ENCODE measurements at places on chromosomes 11 and 22. TPM values are rescaled to one million over a fixed set of nuclear protein-coding genes. Genes with fewer than 3 reads are reported as not detected.

DNA sequence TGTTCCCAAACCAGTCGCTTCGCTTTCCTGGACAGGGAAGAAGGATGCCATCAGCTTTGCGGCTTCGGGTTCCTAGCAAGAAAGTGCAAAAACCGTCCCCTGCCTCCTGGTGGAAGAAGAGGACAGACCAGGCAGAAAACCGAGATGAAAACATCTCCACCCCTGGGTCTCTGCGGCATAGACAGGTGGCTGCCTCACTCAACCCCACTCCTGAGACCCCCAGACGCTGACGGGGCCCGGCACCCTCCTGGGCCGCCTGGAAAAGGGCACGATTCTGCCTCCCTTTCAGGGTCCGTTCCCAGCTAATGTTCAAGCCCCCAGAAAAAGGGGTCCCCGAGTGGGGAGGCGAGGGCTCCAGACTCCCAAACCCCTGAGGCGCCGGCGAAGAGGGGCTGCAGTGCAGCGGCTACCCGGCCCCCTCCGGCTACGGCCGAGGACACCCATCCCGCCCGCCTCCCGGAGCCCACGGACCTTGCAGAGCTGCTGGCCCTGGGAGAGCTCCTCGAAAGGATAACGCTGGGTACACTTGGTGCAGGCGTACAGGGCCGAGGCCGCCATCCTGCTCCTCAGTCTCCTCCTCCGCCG is 569 bp downstream of the FAM76B start:
- peaks cover 41% of the 10 kb centered on the region for H3K36me3 ChIP-seq
- peak; percentile 82 for DNase-seq
- no peaks in the 10 kb centered on the region for H3K27me3 ChIP-seq
- H3K4me1 ChIP-seq, result no peaks in the 10 kb centered on the region
- peak overlapping the region; percentile 97 for H3K4me3 ChIP-seq

DNA sequence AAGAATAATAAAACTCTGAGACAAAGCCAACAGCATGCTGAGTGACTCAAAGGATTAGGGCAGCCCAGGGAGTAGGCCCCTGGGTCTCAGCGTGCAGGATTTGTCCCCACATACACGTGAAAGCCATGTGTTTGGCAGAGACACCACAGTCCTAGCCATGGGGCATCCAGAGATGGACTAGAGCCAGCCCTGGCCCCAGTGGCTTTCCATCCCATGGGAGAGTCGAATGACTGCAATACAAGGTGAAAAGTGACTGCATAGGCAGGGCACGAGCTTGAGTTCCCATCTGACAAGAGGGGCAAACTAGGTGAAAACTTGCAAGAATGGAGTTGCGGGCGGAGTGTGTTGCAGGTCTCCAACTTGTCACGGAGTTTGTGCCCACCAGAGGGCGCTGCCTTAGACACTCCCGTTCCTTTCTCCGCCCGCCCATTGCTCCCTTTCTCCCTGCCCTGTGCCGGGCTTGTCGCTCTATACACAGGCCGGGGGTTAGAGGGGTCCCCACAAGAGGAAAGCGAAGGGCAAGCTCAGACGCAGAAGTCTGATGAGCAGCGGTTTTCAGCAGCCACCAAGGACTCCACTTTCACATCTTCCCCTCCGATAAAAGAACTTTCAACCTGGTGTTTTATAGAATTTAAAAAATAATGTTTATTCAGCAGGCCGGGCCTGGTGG is 24.2 kb downstream of the TSKU start:
- H3K27me3 ChIP-seq, result no peaks in the 10 kb centered on the region
- no peak overlapping the region for H3K4me3 ChIP-seq
- H3K36me3 ChIP-seq, result no peaks in the 10 kb centered on the region

- no peaks in the 10 kb centered on the region for H3K36me3 ChIP-seq
- H3K27ac ChIP-seq, result no peak overlapping the region
- DNase-seq, result no peak
- H3K4me3 ChIP-seq, result no peak overlapping the region
Observed at GRCh38 chr11:108431997-108432396, 35.3 kb downstream of the C11orf65 start.

DNA sequence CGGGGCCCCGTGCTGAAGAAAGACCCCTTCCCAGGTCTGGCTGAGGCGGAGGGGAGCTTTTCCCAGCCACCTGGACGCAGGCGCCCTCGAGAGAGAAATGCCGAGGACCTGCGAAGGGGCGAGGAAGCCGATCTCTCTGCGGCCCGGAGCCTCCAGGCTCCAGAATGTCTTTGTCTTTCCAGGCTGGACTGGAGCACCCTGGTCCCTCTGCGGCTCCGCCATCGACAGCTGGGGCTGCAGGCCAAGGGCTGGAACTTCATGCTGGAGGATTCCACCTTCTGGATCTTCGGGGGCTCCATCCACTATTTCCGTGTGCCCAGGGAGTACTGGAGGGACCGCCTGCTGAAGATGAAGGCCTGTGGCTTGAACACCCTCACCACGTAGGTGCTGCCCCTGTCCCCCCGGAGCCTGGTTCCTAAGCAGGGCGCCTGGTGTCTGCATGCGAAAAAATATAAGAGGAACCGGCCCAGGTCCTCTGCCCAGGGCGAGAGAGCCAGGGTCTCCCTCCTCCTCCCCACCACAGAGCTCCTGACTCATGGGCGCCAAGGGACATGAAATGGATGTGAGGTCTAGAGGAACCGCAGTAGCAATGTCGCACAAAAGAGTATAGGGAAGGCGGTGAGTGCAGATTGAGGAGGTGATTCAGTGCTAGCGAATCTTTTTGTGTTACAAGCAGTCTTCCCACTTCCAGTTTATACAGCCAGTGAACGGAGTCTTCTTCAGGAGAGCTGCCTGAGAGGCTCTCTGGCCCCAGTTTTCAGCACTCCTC is 11.0 kb downstream of the GLB1L2 start:
- no peak overlapping the region for H3K4me3 ChIP-seq
- H3K27ac ChIP-seq, result no peak overlapping the region
- no peaks in the 10 kb centered on the region for H3K27me3 ChIP-seq
- no peak for DNase-seq
- no peaks in the 10 kb centered on the region for H3K36me3 ChIP-seq
- H3K4me1 ChIP-seq, result no peaks in the 10 kb centered on the region

- no peak for DNase-seq
- H3K27ac ChIP-seq, result no peak overlapping the region
- H3K4me3 ChIP-seq, result no peak overlapping the region
- peaks cover 22% of the 10 kb centered on the region for H3K27me3 ChIP-seq
- no peaks in the 10 kb centered on the region for H3K4me1 ChIP-seq
Observed at GRCh38 chr22:50676661-50677492, 4.3 kb downstream of the SHANK3 start.

DNA sequence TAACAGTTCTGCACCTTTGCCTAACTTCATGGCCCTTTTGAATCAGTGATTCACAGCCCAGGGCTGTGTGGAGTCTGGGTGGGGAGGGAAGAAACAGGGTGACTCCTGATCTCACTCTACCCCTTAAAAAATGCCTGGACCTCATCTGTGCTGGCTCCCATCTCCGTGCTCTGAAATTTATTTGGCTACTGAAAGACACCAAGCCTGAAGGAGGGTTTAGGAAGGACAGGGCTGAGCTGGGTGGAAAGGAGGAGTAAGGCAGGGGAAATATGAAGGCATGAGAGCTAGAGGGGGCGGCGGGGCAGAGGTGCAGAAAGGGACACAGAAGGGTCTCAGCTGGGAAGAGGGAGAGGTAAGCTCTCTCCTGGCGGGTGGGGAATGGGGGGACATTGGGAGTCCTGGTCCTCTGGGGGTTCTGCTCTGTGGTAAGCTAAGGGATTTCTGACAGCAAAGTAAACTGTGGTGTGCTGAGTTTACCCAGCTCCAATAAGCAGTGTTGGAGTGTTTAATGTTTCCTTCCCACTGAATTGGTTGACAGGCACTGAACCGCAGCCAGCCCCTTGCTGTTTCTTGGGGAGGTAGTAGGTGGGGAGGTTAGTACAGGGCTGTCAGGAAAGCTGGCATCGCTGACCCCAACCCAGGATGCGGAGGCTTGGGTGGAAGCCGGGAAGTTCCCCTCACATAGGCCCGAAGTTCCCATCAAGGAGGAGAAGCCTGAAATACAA is 71.1 kb downstream of the RPUSD4 start:
- no peaks in the 10 kb centered on the region for H3K36me3 ChIP-seq
- no peak for DNase-seq
- H3K4me3 ChIP-seq, result no peak overlapping the region
- no peaks in the 10 kb centered on the region for H3K4me1 ChIP-seq
- H3K27ac ChIP-seq, result no peak overlapping the region

DNA sequence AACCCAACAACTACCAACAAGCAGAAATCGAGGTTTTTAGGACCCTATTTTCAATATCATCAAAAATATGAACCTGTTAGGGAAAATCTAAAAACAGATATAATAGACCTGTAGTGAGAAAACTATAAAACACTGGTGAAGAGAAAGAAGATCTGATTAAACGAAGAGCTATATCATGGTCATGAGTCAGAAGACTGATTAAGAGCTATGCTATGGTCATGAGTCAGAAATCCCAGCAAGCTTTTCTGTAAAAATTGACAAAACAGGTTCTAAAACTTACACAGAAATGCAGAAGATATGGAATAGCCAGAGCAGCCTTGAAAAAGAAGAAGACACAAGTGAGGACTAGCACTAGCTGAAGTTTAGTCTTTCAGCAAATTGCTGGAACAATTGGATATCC is 345.0 kb downstream of the TBC1D22A start:
- H3K27me3 ChIP-seq, result no peaks in the 10 kb centered on the region
- H3K4me1 ChIP-seq, result peaks cover 5% of the 10 kb centered on the region
- no peak for DNase-seq
- H3K27ac ChIP-seq, result no peak overlapping the region
- H3K4me3 ChIP-seq, result no peak overlapping the region

GRCh38 chr22:39745789-39746188 is 147.8 kb downstream of the ENTHD1 start:
- no peaks in the 10 kb centered on the region for H3K36me3 ChIP-seq
- peaks cover 4% of the 10 kb centered on the region for H3K27me3 ChIP-seq
- no peak overlapping the region for H3K27ac ChIP-seq
- no peaks in the 10 kb centered on the region for H3K4me1 ChIP-seq

- DNase-seq, result no peak
- peaks cover 8% of the 10 kb centered on the region for H3K36me3 ChIP-seq
- H3K27me3 ChIP-seq, result no peaks in the 10 kb centered on the region
- peak overlapping the region; percentile 75 for H3K27ac ChIP-seq
- no peaks in the 10 kb centered on the region for H3K4me1 ChIP-seq
Observed at GRCh38 chr22:24162436-24162835, 18.9 kb upstream of the SUSD2 start.

DNA sequence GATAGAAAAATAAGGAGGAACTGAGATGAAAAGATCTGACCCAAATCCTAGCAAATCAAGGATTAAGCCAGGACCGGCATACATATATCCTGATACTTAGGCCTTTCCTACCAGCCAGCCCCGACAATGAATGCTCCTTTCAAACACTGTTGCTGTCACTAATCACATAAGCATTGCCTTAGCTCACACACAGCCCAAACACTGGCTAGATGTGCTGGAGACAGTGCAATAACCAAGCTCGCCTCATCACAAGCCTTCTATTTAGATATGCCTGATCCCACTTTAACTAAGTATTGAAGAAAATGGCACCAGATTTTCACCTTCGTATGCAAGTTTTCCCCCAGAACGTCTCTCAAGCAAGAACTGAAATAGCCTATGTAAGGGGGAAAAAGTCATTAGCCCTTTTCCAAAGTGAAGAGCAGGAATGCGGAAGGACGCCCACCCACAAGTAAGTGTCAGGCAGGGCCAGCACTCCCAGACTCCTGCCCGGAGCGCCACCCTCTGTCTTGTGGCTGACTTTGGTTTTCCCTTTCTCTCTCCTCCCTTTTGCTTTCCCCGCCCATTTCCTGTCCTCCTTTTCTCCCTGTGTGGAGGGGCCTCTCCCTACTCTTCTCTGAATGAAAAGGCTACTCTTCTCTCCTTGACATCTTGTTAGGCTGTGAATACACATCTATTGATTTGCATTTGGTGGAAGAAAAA is 8.9 kb upstream of the OPCML start:
- H3K27me3 ChIP-seq, result no peaks in the 10 kb centered on the region
- DNase-seq, result peak; percentile 95
- H3K4me1 ChIP-seq, result peaks cover 8% of the 10 kb centered on the region

- H3K4me3 ChIP-seq, result peak overlapping the region; percentile 98
- H3K27me3 ChIP-seq, result no peaks in the 10 kb centered on the region
- peaks cover 75% of the 10 kb centered on the region for H3K36me3 ChIP-seq
- H3K27ac ChIP-seq, result no peak overlapping the region
- DNase-seq, result no peak
Observed at GRCh38 chr11:75565916-75566762, 4.1 kb downstream of the SERPINH1 start.

DNA sequence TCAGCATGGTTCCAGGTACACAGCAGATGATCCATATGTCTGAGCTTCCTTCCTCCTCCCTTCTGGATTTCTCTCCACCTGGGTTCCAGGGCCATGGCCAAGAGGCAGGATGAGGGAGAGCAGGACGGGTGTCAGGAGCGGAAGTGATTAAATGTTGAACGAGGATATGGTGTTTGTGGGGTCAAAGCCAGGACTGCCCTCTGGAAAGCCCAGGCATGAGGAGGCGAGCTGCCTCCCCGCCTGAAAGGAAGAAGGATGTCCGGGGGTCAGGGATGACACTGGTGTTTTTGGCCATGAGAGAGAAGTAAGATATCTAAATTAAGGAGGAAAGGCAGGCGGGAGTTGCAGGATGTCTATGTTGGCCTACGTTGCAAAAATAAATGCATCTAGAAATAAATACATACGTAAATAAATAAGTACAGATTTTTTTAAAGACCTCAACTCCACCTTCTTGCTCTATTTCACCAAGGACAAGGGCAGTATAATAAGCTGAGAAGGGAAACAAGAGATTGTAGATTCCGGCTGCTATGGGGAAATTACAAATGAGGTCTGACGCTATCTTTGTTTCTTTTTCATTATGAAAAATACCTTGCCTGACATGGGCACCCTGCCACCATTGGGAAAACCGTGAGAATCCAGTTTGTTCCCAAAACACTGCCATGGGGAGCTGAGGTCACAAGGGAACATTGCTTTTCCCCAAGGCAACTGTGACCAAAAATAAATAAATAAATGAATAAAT is 27.6 kb upstream of the LIPT2 start:
- peaks cover 2% of the 10 kb centered on the region for H3K4me1 ChIP-seq
- no peaks in the 10 kb centered on the region for H3K27me3 ChIP-seq
- no peak for DNase-seq
- H3K36me3 ChIP-seq, result no peaks in the 10 kb centered on the region
- no peak overlapping the region for H3K27ac ChIP-seq
- H3K4me3 ChIP-seq, result no peak overlapping the region

Gene PATE4
- not detected for total RNA-seq

Gene FJX1
- total RNA-seq, result 11.7 TPM

Gene MB
- total RNA-seq, result 8.5 TPM

Gene CSNK2A3
- 2.1 TPM for total RNA-seq

Gene DKK3
- total RNA-seq, result 41.8 TPM

Gene DDTL
- 1.2 TPM for total RNA-seq

Gene MS4A6E
- not detected for total RNA-seq

Gene ELP4
- total RNA-seq, result 25.2 TPM

Gene PANX1
- 19.4 TPM for total RNA-seq
